ENCODE measurements at places on chromosomes 3 and 15.
A peak's percentile ranks its signal among the peaks of the same experiment; 100 is the strongest.

DNA sequence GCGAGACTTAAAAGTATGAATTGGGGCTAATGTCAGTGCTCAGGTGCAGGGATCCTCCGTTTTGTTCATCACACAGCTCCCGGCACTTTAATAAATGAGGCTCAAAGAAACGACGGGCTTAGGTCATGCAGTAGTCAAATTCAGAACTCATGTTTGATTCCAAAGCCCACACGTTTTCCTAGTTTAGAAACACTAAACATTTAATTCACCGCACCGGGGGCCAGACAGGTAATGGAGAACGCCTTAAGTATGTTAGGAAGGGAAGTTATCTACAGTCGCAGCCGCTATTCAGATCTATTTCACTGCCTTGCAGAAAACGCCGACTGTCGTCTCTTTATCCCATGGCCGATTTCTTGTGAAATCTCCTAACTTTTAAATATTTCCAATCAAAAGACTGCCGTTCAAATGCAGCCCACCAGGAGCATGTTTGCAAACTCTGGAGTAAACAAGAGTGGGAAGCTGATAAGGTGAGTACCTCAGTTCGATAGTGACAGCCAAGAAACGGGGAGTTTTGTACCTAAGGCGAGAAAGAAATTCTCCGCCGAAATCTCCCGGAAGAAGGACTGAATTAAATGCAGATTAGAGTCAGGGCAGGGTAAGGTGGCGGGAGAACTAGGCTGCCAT, 569 bp downstream of the HIGD2B start:
- DNase-seq, result no peak

- DNase-seq, result no peak
Measured at GRCh38 chr15:89178307-89178977, 42.9 kb downstream of the RLBP1 start.

DNA sequence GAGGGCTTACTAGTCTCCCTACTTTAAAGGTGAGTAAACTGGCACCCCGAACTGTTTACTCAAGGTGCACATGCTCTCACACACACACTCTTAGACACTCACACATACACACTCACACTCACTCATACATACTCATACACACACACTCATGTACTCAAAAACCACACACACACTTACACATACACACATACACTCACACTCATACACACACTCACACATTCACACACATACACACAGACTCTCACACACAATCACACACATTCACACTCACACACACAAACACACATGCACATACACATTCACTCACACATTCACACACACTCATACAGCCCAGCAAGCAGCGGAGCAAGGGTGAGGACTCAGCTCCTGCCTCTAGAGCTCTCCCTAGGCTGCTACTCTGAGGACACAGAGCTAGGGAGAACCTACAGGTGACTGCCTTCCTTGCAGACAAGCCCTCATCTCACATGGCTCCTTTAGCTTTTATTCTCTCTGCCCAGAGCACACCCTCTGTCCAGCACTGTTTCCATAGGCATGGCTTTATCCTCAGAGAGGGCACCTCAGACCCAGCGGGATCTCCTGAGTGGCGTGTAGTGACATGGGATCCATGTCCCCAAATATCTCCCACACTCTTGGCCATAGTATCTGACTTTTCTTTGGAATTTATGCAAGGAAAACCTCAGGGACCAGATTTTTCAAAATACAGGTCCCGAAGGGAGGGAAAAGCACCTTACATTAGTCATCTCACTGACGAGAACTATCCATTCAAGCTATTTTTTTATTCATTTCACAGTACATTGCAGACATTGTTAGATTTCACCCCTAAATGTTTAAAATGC, 26.2 kb upstream of the ATG7 start:
- no peak for DNase-seq

DNA sequence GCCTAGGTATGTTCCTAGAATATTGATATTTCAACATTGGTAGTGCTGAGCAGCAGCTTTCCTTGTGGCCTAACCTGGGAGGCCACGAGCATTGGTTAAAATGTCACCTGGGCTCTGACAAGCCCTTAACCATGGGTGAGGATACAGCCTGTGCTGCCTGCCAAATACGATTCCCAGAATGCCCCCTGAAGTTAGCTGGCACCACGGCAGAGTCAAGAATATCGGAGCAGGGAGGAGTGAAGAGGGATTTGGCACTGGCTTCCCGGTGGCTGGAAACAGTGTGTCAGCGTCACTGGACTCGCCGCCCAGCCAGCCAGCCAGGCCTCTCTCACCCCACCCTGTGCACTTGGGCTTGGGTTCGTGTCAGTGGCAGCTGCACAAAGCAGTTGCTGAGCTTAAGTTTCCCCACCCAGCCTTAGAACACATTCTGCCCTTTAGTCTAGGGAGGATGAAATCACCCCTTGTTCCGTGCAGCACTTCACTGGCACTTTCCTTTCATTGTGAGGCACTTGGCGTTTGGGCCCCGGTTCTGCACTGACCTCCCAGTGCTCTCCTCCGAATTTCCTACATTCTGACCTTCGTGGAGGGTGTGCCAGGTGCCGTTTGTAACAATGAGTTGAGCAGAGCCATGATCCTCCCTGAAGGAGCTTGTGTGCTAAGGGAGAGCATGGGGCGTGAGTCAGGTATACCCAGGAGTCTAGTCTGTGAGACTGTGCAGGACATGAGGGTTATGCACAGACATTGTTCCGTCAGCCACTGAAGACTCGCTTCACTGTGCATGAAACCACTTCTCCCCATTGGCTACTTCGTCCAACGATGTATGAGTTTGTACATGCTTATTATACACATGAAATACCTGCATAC, 152.8 kb upstream of the BHLHE40 start:
- no peak for DNase-seq

- no peak for DNase-seq
Measured at GRCh38 chr3:46882377-46883053, 5.0 kb downstream of the PTH1R start.

DNA sequence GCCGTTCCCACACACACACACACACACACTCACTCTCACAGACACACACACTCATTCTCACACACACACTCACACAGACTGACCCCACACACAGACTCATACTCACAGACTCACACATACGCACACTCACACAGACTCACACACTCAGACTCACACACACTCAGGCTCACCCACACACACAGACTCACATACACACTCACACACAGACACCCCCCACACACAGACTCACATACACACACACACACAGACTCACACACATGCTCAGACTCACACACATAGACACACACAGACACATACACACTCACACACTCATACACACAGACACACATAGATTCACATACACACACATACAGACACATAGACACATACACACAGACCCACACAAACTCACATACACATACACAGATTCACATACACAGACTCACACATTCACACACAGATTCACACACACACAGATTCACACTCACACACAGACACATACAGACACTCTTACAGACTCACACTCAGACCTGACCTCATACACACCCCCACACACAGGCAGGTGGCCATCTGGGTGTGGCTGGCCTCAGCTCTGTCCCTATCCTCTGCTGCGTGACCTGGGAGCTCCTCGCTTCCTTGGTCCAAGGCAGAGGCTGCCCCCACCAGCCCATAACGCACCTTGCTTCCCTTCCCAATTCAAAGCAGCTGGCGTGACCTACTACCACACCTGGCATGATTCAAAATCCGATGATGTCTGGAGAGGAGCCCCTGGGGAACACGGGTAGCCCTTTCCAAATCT, 1.9 kb downstream of the C3orf22 start:
- no peak for DNase-seq

DNA sequence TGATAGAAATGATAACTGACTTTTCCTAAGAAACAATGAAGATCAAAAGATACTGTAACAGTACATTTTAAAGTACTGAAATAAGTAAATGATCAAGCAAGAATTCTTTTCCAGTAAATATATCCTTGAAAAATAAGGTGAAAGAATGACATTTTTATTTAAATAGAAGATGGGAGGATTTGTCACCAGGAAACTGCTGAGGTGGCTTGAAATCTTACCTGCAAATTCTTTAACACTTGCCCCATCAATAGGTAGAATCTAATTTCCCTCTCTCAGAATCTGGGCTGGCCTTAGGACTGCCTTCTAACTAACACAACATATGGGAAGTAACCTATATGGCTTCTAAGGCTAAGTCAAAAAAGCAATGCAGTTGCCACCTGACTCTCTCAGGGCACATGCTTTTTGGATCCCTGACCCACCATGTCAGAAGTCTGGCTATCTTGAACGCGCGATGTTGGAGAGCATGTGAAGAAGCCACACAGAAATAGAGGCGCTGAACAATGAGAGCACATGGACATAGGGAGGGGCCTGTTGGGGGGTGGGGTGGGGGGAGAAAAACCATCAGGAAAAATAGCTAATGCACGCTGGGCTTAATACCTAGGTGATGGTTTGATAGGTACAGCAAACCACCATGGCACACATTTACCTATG, 11.5 kb downstream of the ACSBG1 start:
- no peak for DNase-seq

DNA sequence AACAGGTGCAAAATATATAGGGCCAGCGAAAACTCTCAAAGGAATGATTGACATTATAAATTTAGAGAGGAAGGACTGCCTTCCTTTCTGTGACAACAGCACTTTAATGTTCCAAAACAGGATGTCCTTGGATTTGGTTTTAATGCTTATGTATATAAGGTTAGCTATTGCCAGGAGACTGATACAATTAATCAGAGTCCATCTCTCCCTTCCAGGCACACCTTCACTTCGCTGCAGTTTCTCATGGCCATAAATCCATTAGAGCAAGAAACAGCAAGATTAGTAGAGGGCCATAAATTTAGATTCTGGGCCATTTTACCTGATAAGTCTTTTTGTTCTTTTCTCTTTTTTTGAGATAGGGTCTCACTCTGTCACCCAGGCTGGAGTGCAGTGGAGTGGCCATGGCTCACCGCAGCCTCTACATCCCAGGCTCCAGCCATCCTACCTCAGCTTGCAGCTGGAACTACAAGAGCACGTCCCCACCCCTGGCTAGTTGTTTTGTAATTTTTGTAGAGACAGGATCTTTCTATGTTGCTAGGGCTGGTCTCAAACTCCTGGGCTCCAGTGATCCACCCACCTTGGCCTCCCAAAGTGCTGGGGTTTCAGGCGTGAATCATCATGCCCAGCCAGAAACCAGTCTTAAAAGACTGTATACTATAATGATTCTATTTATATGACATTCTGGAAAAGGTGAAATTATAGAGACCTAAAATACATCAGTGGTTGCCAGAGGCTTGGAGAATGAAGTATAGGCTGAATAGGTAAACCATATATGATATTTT, 15.7 kb upstream of the TFRC start:
- DNase-seq, result no peak

DNA sequence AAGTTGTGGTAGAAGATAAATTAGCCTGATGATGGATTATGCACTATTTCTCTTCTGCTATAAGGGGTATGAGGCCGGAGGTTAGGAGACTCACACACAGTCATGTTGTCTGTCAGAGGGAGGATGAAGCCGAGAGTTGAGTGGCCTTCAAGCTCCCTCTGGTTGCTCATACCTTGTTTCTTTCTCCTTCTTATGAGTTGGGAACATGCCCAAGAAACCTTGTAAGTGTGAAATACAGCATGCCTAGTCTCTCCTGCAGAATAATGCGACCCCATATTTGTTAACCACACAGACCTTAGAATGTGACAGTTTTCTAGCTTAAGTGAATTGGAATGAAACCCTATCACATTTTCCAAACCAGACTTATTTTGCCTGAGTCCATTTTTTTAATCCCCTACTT, 366.7 kb downstream of the PTPRG start:
- DNase-seq, result no peak

GRCh38 chr3:172595664-172596393, 72.6 kb upstream of the TNFSF10 start:
- peak; percentile 82 for DNase-seq

- DNase-seq, result no peak
Measured at GRCh38 chr3:127442506-127442905, 148.0 kb downstream of the TPRA1 start.

DNA sequence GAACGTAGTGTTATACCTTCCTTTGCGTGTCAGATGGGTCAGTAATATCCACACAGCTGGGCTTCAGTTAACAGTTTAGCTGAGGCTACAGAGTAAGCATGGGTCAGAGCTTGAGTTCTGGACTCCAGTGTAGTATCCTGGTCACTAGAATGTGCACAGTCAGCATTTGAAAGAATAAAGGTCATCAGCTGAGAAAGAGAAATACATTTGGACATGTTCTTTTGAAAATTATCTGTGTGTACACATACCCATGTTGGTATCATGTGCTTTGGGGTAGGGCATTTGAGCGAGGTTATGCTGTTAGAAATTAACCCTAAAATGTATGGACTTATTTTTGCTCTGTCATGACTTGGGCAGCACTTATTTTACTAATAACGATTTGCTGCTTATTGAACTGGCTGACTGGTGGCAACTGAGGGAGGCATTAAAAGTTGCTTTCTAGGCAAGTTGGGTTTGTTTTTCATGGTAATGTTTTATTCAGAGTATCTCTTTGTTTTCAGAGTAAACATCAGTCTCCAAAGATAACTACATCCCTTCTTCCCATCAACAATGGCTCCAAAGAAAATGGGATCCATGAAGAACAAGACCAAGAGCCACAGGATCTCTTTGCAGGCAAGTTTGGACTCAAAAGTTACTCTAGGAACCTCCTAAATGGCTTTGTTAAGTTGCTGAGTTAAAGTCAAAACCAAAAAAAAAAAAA, 16.4 kb downstream of the SNX1 start:
- no peak for DNase-seq

DNA sequence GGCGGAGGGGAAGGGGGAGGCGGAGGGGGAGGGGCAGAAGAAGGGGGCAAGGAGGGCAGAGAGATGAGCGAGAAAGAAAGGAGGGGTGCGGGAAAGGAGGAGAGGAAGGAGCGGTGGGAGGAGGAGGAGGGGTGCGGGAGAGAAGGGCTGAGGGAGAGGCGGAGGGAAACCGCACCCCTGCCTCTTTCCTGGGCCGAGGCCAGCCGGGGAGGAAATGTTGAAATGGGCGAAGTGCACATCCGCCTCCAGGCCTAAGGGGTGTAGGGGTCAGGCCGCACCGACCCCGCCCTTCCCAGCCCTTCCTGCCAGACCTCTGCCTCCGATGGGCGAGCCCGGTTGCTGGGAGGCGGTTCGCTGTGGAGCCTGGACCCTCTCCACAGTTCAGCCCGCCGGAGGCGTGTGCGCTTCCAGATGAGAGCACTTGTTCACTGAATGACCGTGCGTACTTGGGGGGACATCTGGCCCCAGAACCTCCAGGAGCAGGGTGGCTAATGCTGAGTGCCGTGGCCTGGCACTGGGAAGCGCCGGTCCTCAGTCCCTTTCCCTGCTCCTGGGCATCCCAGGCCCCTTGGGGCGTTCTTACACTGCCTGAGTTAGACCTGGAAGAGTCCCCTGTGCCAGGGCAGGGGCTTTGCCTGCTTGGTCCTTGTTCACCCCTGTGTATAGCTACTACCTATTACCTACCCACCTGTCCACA, 110.3 kb upstream of the KLF13 start:
- DNase-seq, result no peak

DNA sequence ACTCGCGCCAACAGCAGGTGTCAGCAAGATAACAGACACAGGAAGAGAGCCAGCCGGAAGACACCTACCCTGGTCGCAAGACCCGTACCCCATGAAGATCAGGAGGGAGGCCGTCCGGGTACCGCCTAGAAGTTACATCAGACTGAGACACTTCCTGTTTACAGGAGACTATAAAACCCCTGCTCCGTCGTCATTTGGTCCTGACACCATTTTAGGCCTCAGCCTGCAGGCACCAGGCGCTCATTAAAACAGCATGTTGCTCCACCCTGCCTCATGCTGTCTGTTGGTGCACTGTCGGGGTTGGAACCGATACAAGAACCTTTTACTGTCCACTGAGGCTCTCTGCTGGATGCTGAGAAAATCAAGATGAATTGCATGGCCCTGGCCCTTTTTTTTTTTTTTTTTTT, 15.6 kb upstream of the PRTG start:
- no peak for DNase-seq
